ENCODE measurements at places on chromosomes 7 and 10.

- DNase-seq, result no peak
These were observed 54.8 kb upstream of the TM9SF3 start for GRCh38 chr10:96641396-96642295.

- DNase-seq, result no peak
These were observed 422.9 kb upstream of the SEMA3A start for GRCh38 chr7:84617265-84618030.

- no peak for DNase-seq
These were observed 1168.4 kb downstream of the GATA3 start for GRCh38 chr10:9222917-9223316.

DNA sequence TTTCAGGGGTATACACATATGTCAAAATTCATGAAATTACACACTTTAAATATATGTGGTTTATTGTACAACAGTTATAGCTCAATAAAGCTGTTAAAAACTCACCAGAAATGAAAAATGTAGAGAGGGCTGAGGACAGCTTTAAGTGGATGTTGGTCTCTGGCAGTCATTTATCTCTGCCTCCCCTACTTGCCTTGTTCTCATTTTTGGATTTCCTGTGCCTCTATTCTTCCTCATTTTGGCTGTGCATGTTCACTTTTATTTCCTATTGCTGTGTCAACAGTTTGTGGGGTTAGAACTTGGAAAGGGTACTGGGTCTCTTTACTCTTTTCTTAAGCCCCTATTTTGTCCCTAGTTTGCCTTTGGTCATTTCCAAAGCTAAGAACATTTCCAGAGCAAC lies 18.6 kb upstream of the MEST start:
- DNase-seq, result no peak

GRCh38 chr7:4070214-4070613 lies 611.9 kb upstream of the FOXK1 start:
- no peak for DNase-seq

- DNase-seq, result no peak
These were observed 8.8 kb downstream of the ADAP1 start for GRCh38 chr7:945556-946255.

DNA sequence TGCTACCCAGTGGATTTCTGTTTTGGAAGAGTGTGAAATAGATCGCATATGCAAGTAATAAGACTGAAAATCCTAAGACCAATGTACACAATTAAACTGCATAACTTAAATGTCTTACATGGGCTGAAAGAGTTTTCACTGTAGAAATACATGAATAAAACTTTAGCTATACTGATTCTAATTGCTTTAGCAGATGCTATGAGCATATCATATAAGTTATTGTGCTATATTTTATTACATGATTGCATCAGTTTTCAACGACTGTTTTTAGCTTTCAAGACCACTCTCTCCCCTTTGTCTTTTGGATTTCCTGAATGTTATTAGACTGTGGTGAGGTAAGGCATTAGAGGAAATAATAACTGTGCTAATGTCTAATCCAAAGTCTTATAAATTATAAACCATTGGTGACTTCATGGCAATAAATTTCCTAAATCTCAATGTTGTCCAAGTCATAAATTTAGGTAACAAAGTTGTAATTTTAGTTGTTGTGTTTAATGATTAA lies 124.5 kb downstream of the SEMA3A start:
- DNase-seq, result no peak

- DNase-seq, result no peak
These were observed 2.0 kb upstream of the TYSND1 start for GRCh38 chr10:70148516-70148915.

DNA sequence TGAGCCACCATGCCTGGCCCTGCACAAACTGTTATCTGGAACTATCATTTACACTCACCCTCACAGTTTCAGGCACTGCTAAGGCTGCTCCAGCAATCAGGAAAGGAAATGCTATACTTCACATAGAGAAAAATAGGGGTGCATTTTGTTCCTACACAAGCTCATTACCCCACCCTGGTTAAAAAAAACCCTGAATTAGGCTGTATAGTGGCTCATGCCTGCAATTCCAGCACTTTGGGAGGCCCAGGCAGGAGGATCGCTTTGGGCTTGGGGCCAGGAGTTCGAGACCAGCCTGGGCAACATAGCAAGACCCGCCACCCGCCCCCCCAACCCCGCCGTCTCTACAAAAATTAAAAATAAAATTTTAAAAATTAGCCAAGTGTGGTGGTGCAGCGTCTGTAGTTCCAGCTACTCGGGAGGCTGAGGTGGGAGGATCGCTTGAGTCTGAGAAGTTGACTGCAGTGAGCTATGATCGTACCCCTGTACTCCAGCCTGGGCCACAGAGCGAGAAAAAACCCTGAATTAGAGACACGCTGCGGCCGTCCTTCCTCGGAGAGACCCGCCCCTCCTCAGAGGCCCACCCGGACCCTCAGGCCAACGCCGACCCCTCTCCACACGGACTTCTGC lies 539 bp downstream of the PTCD1 start:
- DNase-seq, result no peak

DNA sequence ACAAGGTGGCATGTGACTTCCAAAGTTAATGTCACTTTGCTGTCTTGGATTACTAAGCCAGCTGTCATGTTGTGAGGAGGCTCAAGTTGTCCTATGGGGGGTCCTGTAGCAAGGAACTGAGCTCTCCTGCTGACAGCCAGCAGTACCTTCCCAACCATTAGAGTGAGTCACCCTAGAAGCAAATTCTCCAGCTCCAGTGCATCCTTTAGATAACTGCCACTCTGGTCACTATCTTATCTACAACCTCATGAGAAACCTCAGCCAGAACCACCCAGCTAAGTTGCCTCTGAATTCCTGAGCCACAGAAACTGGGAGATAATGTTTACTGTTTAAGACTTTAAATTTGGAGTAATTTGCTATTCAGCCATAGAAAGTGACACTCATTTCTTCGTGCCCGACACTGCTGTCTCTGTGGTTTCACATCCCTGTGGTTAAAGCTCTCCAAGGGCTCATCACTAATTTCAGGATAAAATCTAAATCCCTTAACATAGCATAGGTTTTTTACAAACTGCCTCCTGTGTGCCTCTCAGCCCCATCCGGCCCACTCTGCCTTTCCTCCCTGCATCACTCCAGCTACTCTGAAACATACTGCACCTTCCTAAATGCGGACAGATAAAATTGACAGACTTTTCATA lies 83.5 kb downstream of the PRR15 start:
- DNase-seq, result no peak

GRCh38 chr7:86928308-86928707 lies 131.1 kb downstream of the ELAPOR2 start:
- DNase-seq, result no peak

- no peak for DNase-seq
These were observed 669 bp downstream of the PI4K2A start for GRCh38 chr10:97640868-97641811.

DNA sequence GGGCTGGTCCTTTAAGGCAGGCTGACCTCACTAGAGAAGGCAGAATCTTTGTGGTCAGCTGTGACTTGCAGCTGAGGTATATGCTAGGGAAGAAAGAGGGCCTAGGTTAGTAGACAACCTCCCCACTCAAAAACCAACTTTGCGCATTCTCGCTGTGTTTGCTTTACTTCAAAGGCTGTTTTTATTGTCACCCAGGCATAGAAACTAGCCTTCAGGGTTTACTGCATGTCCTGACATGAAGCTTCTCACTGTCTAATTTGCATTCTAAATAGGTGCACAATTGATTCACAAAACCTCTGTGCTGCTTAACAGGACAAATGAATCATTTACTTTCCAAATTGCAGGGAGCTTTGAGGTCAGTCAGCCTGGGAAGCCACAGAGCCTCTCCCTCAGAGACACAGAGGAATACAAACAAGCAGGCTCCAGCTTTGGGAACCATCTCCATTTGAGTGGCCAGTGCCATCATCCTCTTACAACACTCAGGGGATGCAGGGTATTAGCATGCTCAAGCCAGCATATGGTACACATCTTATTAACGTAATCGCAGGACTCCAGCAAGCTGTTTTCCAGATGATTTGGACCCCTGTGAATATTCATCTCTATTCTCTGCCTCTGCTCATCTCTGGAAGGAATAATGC lies 596.4 kb upstream of the GHITM start:
- no peak for DNase-seq

DNA sequence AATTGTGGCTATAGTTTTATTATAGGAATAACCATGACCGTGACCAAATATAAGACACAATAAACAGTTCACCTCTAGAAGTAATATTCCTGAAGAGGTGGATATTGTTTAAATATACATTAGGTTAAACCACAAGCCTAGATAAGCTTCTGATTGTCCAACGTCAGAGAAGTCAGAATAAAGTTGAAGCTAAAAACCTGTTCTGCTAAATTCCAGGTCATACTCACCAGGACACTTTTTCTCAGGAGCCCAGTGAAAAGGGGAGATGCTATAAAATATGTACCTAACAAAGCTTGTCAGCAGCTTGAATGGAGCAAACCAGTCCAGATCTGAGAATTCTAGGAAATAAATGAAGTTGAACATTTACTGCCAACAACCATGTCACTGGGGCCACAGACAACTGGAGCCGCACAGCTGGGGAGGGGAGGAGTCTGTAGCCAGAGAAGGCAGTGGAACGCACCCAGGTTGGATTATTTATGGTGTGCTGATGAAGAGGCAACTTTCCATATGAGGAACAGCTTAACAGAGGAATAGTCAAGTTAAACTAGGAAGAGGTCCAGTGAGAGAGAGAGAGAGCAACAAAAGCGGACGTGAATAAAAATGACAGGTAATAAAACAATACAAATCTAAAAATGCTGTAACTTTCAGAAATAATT lies 191.1 kb downstream of the ZNF438 start:
- no peak for DNase-seq

DNA sequence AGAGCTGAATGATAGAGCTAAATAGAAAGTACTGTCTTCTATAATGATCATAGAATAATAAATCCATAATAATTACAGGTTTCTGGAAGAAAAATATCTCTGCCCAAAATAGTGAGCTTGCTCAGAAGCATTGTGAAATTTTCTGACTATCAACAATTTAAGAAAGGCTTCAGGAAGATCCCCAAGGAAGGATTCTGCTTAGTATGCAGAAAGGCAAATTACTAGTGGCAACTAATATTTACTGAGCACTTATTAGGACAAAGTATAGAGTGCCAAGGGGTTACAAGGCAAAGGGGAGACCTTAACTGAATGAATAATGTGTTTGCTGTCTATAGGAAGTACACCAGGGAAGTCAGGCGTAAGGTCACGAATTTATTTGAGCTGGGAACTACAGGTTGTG lies 158.1 kb upstream of the LRRTM3 start:
- no peak for DNase-seq

DNA sequence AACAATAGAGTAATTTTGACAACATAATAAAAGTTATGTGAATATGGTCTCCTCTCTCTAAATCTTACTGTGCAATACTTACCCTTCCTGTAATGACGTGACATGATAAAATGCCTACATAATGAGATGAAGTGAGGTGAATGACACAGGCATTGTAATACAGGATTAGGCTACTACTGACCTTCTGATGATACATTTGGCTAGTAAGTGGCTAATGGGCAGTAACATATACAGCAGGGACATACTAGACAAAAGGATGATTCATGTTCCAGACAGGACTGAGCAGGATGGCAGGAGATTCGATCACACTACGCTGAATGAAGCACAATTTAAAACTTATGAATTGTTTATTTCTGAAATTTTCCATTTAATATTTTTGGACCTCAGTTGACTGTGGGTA lies 4.7 kb downstream of the C10orf88 start:
- no peak for DNase-seq

GRCh38 chr10:17431871-17432311 lies 22.5 kb downstream of the ST8SIA6 start:
- DNase-seq, result peak; percentile 26

DNA sequence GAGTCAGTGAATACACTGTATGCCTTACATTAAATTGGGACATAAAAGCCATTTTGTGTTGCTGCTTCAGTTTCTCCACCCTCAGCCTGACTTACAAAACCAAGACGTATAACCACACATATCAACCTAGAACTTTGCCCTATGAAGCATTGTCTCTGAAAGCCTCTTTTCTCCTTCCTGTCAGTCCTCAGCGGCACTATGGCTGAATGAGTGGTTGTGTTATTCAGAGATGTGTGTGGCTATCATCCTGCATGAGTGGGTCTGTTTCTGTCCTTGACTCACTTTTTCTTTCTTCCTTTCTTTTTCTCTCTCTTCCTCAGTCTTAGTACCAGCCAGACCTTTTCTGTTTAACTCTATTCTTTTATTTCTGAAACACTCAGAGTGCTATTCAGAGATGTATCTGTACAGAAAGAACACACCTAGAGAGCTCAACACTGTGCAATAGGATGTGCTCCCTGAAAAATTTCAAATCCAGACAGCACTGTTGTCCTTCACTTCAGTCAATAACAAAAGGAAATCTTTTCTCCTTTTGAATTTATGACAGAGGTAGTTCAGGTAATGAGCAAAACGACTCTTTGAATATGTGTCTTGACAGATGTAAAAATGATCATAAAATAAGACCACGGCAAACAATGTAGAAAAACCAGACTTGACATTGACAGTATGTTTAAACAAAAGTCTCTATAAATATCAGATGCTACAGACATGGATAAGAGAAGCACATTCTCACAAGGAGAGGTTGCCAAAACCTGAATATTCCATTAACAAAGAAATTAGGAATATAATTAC lies 163.3 kb upstream of the FEZF1 start:
- DNase-seq, result no peak

DNA sequence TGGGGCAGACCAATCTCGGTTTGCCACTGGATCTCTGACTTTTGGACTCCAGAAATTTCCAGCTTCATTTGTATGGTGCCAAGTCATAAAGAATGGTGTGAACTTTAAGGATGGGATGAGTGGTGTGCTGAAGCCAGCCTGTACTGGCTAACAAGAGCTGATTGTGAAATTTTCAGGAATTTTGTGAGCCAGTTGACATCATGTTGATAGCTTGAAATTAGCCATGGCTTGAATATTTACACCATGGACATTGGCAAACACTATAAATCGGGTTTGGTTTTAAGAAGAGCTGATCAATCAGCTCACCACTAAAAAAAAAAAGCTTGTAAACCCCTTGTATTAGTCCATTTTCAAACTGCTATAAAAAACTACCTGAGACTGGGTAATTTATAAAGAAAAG lies 14.1 kb upstream of the MYH16 start:
- no peak for DNase-seq

DNA sequence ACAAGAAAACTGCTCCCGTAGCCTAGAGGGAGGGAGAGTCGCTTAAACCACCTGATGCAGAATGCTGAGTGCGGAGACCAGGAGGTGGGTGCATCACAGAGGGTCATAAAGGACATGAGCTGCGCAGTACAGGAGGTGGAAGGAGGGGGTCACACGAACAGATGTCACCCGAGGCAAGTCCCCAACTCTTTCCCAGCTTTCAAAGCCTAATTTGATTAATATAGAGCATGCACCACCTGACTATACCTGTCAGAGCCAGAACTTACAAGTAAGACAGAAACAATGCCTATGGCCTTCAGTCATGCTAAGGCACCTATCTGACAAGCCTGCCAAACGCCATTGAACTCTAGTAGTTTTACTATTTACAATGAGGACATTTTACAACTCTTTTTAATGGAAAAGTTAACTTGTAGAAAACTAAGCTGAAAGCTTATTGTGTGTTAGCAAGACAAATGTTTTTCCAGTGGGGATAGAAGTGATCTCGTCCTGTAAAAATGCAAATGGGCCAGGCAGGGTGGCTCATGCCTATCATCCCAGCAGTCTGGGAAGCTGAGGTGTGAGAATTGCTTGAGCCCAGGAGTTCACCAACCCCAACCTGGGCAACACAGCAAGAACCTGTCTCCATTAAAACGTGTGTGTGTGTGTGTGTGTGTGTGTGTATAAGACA lies 1.1 kb upstream of the VOPP1 start:
- no peak for DNase-seq

GRCh38 chr10:454860-455259 lies 234.6 kb downstream of the DIP2C start:
- DNase-seq, result peak; percentile 44
